Naive thymus-derived CD8-positive, alpha-beta T cell (primary cell): ENCODE measurements at places on chromosomes 7 and 10.

DNA sequence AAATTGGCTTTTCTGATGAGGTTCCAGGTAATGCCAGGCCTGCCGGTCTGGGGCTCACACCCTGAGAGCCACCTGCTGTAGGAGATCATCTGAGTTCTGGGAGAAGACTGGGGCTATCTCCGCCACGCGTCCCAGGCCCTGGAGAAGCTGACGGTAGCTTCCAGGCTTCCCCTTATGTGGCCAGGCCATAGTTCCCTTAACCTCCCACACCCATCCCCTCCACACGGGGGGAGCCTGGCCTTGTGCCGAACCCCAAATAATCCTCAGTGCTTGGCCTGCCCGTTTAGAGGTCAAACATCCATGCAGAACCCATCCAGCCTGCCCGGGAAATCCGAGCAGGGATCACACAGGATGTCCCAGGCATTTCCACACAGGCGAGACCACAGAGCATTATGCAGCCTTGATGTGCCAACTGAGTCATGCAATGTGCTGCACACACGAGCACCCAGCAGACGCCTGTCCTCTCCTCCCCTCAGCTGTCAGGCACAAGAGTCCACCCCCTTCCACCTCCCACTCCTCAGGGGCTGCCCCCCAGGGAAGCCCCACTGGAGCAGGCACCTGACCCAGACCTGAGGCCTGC lies 176.2 kb downstream of the PRKAG2 start:
- no peak overlapping the region for H3K27ac ChIP-seq
- peaks cover 5% of the 10 kb centered on the region for H3K36me3 ChIP-seq
- H3K4me3 ChIP-seq: no peak overlapping the region
- H3K4me1 ChIP-seq: peaks cover 10% of the 10 kb centered on the region
- DNase-seq: no peak
- no peaks in the 10 kb centered on the region for H3K27me3 ChIP-seq

DNA sequence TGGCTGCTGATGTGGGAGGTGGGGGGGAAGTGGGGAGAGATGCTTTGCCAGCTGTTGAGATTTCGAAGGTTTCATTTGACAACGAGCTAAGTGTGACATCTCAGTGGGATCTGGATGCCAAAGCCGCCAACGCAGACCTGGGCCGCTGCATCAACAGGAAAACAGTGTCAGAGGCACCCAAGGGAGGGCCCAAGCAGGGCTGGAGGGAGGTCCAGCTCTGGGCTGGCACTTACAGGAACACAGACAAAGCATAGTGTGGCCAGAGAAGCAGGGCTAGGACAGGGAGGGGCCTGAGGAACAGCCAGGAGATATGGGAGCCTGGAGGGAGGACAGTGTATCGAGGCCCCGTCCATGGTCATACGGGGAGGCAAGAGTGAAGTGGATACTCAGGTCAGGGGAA lies 73.1 kb downstream of the GTF2IRD1 start:
- no peaks in the 10 kb centered on the region for H3K27me3 ChIP-seq
- H3K4me3 ChIP-seq: no peak overlapping the region
- no peaks in the 10 kb centered on the region for H3K4me1 ChIP-seq
- DNase-seq: no peak
- no peak overlapping the region for H3K27ac ChIP-seq
- peaks cover 1% of the 10 kb centered on the region for H3K36me3 ChIP-seq

GRCh38 chr10:97573672-97574071 lies 1.1 kb downstream of the ANKRD2 start:
- no peaks in the 10 kb centered on the region for H3K36me3 ChIP-seq
- no peak for DNase-seq
- no peaks in the 10 kb centered on the region for H3K27me3 ChIP-seq
- H3K4me3 ChIP-seq: no peak overlapping the region

GRCh38 chr10:105062951-105063350 lies 421.9 kb downstream of the SORCS3 start:
- peaks cover 15% of the 10 kb centered on the region for H3K27me3 ChIP-seq
- no peak overlapping the region for H3K27ac ChIP-seq
- no peak overlapping the region for H3K4me3 ChIP-seq
- no peak for DNase-seq
- H3K4me1 ChIP-seq: no peaks in the 10 kb centered on the region
- no peaks in the 10 kb centered on the region for H3K36me3 ChIP-seq

GRCh38 chr10:122163174-122164022 lies 107.7 kb upstream of the BTBD16 start:
- H3K4me3 ChIP-seq: peak overlapping the region; percentile 68
- no peak for DNase-seq
- H3K27me3 ChIP-seq: peaks cover 40% of the 10 kb centered on the region

DNA sequence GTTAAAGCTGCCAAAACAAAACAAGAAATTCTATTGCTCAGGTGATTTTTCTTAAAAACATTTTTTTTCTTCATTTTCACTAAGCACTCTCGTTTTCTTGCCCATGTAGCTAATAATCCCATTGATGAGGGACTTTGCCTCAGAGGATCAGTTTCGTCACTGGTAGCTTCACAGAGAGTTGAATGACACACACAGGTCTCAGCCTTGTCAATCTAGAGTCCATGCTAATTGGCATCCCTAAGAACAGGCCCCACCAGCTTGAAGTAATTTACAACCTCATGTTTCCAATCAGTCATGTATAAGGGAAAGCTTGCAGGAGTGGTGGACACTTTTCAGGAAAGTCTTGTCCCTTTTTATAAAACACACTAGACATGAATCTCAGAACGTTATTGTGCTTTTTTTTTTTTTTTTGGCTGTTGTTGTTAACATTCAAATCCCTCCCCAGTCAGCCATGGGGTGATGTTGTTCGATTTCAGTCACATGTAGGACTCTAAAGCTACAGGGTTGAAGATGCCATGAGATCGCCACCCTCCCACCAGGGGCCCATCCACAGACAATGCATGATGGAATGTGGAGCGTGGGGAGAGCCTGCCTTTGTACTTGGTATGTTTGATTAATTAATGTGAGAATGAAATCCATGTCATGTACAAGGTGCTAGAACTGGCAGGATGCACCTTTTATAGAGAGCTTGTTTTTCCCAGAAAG lies 232.4 kb upstream of the FZD8 start:
- H3K27me3 ChIP-seq: peaks cover 2% of the 10 kb centered on the region
- H3K27ac ChIP-seq: no peak overlapping the region
- no peaks in the 10 kb centered on the region for H3K4me1 ChIP-seq

GRCh38 chr10:68957654-68958053 lies 1.7 kb downstream of the DDX21 start:
- H3K27me3 ChIP-seq: no peaks in the 10 kb centered on the region
- H3K4me3 ChIP-seq: peak overlapping the region; percentile 99
- H3K27ac ChIP-seq: peak overlapping the region; percentile 100
- no peak for DNase-seq
- H3K4me1 ChIP-seq: peaks cover 52% of the 10 kb centered on the region

DNA sequence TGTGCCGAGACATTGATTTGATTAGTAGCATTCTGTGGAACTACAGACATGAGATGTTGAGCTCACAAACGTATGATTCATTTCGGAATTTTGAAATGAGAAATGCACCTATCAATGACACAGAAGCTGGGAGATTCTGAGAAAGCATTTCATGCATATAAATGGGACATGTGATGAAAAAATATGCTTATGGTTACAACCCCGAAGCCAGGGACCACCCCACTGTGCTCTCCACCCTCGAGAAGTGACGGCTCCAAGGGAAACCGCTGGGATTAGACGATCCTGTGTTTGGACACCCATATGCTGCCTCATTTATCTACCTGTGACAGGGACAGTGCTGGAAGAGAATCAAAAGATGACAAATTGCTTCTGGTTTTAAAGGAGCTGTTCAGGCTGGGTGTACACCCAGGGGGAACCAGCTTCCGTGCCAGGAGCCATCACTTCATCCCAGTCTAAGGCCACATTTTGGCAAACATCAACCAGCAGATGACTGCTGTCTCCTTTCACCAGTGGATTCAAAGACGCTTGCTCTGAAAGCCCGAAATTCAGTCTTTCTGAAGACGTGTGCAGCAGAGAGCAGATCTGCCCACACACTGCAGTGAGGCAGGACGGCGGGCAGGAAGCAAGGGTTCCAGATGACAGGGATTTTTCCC lies 109.9 kb downstream of the ATXN7L1 start:
- no peaks in the 10 kb centered on the region for H3K36me3 ChIP-seq
- no peak overlapping the region for H3K4me3 ChIP-seq
- H3K27ac ChIP-seq: no peak overlapping the region
- no peaks in the 10 kb centered on the region for H3K27me3 ChIP-seq
- peaks cover 18% of the 10 kb centered on the region for H3K4me1 ChIP-seq

GRCh38 chr10:48490571-48490940 lies 114.3 kb downstream of the ARHGAP22 start:
- peaks cover 19% of the 10 kb centered on the region for H3K4me1 ChIP-seq
- H3K4me3 ChIP-seq: no peak overlapping the region
- H3K36me3 ChIP-seq: no peaks in the 10 kb centered on the region
- DNase-seq: no peak

GRCh38 chr10:3226960-3227744 lies 54.6 kb upstream of the PITRM1 start:
- no peak for DNase-seq
- H3K27ac ChIP-seq: no peak overlapping the region
- no peaks in the 10 kb centered on the region for H3K27me3 ChIP-seq
- H3K4me1 ChIP-seq: peaks cover 18% of the 10 kb centered on the region
- H3K4me3 ChIP-seq: no peak overlapping the region

DNA sequence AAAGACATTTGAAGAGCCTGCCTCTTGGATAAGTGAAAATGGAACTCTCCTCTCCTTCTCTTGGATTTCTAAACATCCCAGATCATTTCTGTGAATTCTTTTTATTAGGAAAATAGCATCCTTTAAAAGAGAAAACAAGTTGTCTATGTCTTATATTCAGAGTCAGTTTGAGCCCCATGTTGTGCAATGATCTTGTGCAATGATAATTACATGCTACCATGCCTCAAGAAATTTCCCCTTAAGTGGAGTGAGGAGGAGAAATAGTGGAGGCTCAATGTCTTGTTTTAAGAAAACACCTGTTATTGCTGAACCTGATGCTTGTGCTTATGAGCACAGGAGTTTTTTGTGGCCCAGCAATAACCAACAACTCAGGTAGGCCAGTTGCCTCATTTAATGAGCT lies 103.6 kb downstream of the NPSR1 start:
- peaks cover 9% of the 10 kb centered on the region for H3K27me3 ChIP-seq
- H3K4me1 ChIP-seq: no peaks in the 10 kb centered on the region
- H3K4me3 ChIP-seq: no peak overlapping the region
- no peaks in the 10 kb centered on the region for H3K36me3 ChIP-seq

- no peaks in the 10 kb centered on the region for H3K27me3 ChIP-seq
- peaks cover 11% of the 10 kb centered on the region for H3K4me1 ChIP-seq
- H3K36me3 ChIP-seq: peaks cover 17% of the 10 kb centered on the region
- H3K27ac ChIP-seq: peak overlapping the region; percentile 39
- no peak overlapping the region for H3K4me3 ChIP-seq
Measured at GRCh38 chr10:89398003-89398749, 5.8 kb downstream of the IFIT1 start.

DNA sequence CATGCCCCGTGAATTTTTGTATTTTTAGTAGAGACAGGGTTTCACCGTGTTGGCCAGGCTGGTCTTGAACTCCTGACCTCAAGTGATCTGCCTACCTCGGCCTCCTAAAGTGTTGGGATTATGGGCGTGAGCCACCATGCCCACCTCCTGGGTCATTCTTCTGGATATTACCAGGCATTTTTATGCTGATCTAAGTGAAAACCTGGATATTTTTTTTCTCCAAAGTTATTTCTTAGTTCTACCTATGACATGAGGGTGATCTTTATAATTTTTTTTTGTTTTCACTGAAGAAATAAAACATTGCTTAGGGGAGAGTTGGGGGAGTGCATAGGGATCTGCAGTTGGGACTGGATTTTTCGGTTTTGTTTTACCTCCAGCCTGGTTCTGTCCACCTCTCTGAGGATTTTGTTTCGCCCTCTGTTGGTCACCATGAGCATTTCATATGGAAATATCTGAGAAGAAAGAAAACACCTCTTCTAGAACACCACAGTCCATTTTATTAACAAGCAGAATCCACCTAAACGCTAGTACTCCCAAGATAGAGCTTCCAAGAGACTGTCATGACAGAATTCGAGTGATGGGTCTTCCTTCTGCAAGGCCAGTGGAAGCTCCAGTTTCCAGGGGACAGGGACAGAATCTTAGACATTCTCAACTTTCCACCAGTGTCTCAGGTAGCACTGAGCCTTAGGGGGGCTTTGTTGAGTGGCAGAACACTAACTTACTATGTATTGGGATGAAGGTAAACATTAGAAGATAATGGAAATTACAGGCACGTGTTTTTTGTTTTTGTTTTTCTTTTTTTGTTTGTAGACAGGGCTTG lies 33.4 kb upstream of the AFAP1L2 start:
- peak overlapping the region; percentile 55 for H3K27ac ChIP-seq
- peaks cover 99% of the 10 kb centered on the region for H3K36me3 ChIP-seq
- H3K4me3 ChIP-seq: no peak overlapping the region
- no peak for DNase-seq
- no peaks in the 10 kb centered on the region for H3K4me1 ChIP-seq
- no peaks in the 10 kb centered on the region for H3K27me3 ChIP-seq

- H3K36me3 ChIP-seq: peaks cover 12% of the 10 kb centered on the region
- no peaks in the 10 kb centered on the region for H3K27me3 ChIP-seq
- peaks cover 24% of the 10 kb centered on the region for H3K4me1 ChIP-seq
- peak overlapping the region; percentile 70 for H3K4me3 ChIP-seq
- H3K27ac ChIP-seq: peak overlapping the region; percentile 94
- DNase-seq: peak; percentile 13
Measured at GRCh38 chr7:47647181-47647917, 65.4 kb upstream of the TNS3 start.

- no peak for DNase-seq
- H3K27me3 ChIP-seq: no peaks in the 10 kb centered on the region
- H3K4me1 ChIP-seq: no peaks in the 10 kb centered on the region
- no peak overlapping the region for H3K4me3 ChIP-seq
- H3K27ac ChIP-seq: no peak overlapping the region
Measured at GRCh38 chr7:110454713-110455112, 636.2 kb upstream of the LRRN3 start.

- H3K36me3 ChIP-seq: no peaks in the 10 kb centered on the region
- H3K27ac ChIP-seq: no peak overlapping the region
- H3K27me3 ChIP-seq: no peaks in the 10 kb centered on the region
Measured at GRCh38 chr7:114997487-114998404, 75.9 kb downstream of the MDFIC start.

- H3K27ac ChIP-seq: no peak overlapping the region
- DNase-seq: no peak
- no peaks in the 10 kb centered on the region for H3K4me1 ChIP-seq
- H3K27me3 ChIP-seq: no peaks in the 10 kb centered on the region
- no peak overlapping the region for H3K4me3 ChIP-seq
- H3K36me3 ChIP-seq: no peaks in the 10 kb centered on the region
Measured at GRCh38 chr10:48707472-48707871, 22.8 kb downstream of the WDFY4 start.
